ENCODE measurements at places on chromosomes 7 and 10.
A peak's percentile ranks its signal among the peaks of the same experiment; 100 is the strongest.

- no peak for DNase-seq
- no peak overlapping the region for H3K27ac ChIP-seq
- H3K36me3 ChIP-seq = no peaks in the 10 kb centered on the region
Measured at GRCh38 chr7:43764039-43764761, 5.7 kb downstream of the BLVRA start.

DNA sequence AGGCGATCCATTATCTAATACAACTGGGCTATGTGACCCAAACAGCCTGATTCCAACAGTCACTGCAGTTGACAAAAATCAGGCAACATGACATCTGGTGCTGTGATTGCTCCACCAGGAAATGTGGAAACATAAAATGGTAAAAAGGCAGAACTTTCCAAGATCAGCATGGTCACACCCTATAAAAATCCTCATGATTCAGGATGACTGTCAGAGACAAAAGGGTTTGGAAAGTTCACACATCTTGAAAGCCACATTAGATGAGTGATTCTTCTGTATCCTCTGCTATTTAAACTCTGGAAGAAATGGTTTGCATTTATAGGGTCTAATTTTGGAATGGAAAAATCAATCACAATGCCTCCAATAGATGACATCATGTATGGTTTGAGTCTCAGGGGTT, 662.6 kb upstream of the IGFBP3 start:
- no peaks in the 10 kb centered on the region for H3K4me1 ChIP-seq
- H3K27ac ChIP-seq = no peak overlapping the region
- H3K36me3 ChIP-seq = no peaks in the 10 kb centered on the region
- no peak overlapping the region for H3K4me3 ChIP-seq
- no peaks in the 10 kb centered on the region for H3K27me3 ChIP-seq

DNA sequence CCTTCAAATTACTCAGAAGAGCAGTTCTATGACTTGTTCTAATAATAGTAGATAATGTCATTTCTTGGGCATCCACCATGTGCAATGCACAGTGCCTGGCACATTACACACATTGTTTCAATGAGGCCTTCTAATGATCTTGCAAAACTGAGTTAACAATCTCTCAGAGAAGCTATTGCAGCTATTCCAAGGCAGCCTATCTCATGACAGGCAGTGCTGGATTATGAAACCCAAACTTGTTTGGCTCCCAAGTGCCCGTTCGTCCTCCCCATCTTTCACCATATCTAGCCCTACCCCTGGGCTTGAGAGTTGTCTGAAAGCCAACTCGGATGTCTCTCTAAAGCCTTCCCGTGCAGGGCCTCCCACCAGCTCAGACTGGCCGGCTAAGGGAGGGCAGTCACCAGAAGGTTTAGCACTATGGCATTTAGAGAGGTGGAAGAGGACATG, 405.1 kb downstream of the PLXNA4 start:
- no peaks in the 10 kb centered on the region for H3K27me3 ChIP-seq
- H3K36me3 ChIP-seq = no peaks in the 10 kb centered on the region
- H3K27ac ChIP-seq = no peak overlapping the region
- no peak overlapping the region for H3K4me3 ChIP-seq

GRCh38 chr10:22801785-22802184, 87.4 kb upstream of the PIP4K2A start:
- H3K4me1 ChIP-seq = peaks cover 12% of the 10 kb centered on the region
- no peaks in the 10 kb centered on the region for H3K27me3 ChIP-seq
- H3K4me3 ChIP-seq = no peak overlapping the region
- no peak overlapping the region for H3K27ac ChIP-seq
- DNase-seq = no peak

DNA sequence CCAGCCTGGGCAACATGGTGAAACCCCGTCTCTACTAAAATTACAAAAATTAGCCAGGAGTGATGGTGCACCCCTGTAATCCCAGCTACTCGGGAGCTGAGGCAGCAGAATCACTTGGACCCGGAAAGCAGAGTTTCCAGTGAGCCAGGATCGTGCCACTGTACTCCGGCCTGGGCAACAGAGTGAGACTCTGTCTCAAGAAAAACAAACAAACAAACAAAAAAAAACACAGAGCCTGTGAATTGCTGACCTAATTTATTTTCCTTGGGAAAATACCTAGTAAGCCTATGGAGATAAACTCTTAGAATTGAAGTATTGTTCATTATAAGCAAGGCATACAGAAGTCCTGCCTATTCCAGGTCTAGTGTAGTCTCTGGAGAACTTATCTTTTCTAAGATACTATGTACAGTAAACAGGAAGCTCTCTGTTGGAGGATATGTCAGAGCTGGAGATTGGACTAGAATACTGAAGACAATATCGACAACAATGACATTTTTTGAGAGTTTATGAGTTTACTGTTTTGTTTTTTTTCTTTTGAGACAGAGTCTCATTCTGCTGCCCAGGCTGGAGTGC, 14.9 kb downstream of the GTF2I start:
- DNase-seq = no peak
- no peaks in the 10 kb centered on the region for H3K27me3 ChIP-seq
- peaks cover 7% of the 10 kb centered on the region for H3K4me1 ChIP-seq
- H3K36me3 ChIP-seq = peaks cover 9% of the 10 kb centered on the region

GRCh38 chr7:47776335-47776734, 171.9 kb downstream of the PKD1L1 start:
- no peaks in the 10 kb centered on the region for H3K27me3 ChIP-seq
- H3K4me1 ChIP-seq = 0 out of 2 replicates have a peak, but pooled peaks cover 6% of the 10 kb centered on the region
- no peak overlapping the region for H3K27ac ChIP-seq

- no peak overlapping the region for H3K4me3 ChIP-seq
- H3K27ac ChIP-seq = no peak overlapping the region
- no peaks in the 10 kb centered on the region for H3K4me1 ChIP-seq
- DNase-seq = peak; percentile 52
- H3K36me3 ChIP-seq = no peaks in the 10 kb centered on the region
- H3K27me3 ChIP-seq = peaks cover 19% of the 10 kb centered on the region
Measured at GRCh38 chr10:100847440-100847839, 65.3 kb upstream of the SLF2 start.

GRCh38 chr7:106659166-106659962, 1.6 kb downstream of the CCDC71L start:
- DNase-seq = peak; percentile 18
- H3K4me3 ChIP-seq = peak overlapping the region; percentile 84
- H3K27ac ChIP-seq = peak overlapping the region; percentile 76
- H3K36me3 ChIP-seq = no peaks in the 10 kb centered on the region

DNA sequence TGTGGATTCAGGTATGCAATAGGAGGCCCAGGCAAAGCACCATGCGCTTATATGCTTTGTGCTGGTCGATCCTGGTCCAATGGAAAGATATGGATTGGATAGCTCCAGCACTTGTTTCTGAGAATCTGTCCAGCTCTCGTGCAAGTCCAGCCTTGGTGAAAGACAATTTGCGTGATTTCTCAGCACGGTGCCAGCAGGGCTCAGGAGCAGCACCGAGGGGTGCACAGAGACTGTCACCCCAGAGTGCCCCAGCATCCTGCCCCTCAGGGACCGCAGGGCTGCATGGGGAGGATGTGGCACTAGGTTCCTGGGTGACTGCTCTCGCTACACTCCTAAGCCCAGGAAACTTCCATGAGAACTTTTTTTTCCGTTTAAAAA, 225.2 kb downstream of the WDR37 start:
- H3K27me3 ChIP-seq = no peaks in the 10 kb centered on the region
- H3K4me1 ChIP-seq = no peaks in the 10 kb centered on the region
- H3K27ac ChIP-seq = no peak overlapping the region
- DNase-seq = no peak
- H3K4me3 ChIP-seq = no peak overlapping the region
- H3K36me3 ChIP-seq = no peaks in the 10 kb centered on the region

DNA sequence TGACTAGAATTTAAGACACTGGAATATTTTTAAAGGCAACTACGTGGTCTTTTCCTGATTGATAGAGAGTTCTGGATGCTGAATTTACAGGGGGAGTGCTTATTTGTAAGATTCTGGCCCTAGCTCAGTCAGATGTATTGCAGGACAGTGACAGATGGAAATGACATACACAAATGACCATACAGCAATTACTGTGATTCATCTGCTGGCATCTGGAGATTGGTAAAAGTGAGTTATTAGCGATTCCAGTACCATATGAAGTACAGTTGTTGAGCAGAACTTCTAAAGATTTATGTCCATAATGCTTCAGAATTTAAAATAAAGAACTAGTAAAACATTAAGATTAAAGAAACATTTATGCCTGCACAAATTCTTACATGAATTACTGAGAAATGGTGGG, 243.2 kb downstream of the CRPPA start:
- no peaks in the 10 kb centered on the region for H3K27me3 ChIP-seq
- no peak overlapping the region for H3K4me3 ChIP-seq
- H3K36me3 ChIP-seq = no peaks in the 10 kb centered on the region
- no peaks in the 10 kb centered on the region for H3K4me1 ChIP-seq
- H3K27ac ChIP-seq = no peak overlapping the region

GRCh38 chr10:100788002-100788903, 42.9 kb downstream of the PAX2 start:
- DNase-seq = no peak
- no peak overlapping the region for H3K27ac ChIP-seq
- H3K36me3 ChIP-seq = no peaks in the 10 kb centered on the region
- H3K4me3 ChIP-seq = no peak overlapping the region
- peaks cover 59% of the 10 kb centered on the region for H3K27me3 ChIP-seq

Data from IMR-90 (cell line).